T1000 (cell line): ENCODE measurements at places on chromosomes 3 and 15.

- no peak for DNase-seq
Measured at GRCh38 chr3:5429517-5429890, 242.0 kb downstream of the EDEM1 start.

DNA sequence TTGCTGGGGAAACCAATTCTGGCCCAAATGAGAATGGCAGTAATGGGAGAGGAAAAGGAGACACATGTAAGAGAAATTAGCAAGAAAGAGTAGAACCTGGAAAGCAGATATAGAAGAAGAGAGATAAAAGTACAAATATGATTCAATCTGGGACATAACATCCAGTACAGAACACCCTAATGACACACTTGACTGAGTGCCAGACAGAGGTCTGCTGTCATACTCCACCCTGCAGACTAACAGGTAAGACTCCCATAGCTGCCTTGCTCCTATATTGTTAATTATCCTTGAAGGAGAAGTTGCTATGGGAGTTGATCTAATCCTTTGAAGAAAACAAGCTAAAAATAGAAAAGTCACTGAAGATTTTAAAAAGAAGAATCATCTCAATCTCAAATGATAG, 21.1 kb downstream of the CCPG1 start:
- DNase-seq, result no peak

DNA sequence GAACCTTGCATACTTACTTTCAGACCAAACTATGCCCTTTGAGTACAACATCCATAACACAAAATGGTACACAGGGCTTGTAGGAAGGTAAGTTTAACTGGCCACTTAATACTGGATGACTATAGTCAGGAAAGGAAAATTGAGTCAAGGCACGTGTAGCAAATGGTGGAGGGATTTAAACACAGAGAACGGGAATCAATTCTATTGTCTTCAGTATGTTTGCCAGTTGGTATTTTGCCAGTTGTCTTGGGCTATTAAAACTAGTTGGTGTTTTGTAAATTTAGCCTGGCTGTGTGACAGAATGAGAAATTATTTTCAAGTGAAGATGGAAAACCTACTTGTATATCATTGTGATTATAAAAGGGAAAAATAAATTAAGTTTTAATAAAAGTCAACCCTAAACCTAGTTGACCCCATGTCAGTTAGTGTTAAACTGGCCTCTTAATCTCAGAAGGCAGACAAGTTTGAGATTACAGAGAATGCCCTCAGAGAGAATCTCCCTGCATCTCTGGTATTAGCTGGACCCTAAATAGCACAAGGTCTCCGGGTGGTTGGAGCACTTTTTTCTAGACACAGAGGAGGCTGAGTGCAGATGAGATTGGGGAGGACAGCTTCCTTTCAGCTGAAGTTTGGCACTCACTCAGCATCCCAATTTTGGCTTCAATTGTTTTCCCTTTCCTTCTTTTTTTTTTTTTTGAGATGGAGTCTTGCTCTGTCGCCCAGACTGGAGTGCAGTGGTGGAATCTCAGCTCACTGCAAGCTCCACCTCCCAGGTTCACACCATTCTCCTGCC, 91.2 kb downstream of the MB21D2 start:
- no peak for DNase-seq

- no peak for DNase-seq
Measured at GRCh38 chr15:42232606-42233005, 24.5 kb upstream of the VPS39 start.

- DNase-seq, result no peak
Measured at GRCh38 chr3:42451116-42451515, 40.7 kb upstream of the LYZL4 start.

GRCh38 chr15:64144192-64144564, 7.4 kb upstream of the SNX22 start:
- DNase-seq, result no peak
